ENCODE measurements at places on chromosomes 3 and 15.

GRCh38 chr3:126959921-126960603 lies 22.9 kb upstream of the PLXNA1 start:
- DNase-seq: no peak

GRCh38 chr3:183254487-183255347 lies 1.7 kb downstream of the B3GNT5 start:
- no peak for DNase-seq

GRCh38 chr3:195066441-195066841 lies 204.5 kb downstream of the XXYLT1 start:
- no peak for DNase-seq

DNA sequence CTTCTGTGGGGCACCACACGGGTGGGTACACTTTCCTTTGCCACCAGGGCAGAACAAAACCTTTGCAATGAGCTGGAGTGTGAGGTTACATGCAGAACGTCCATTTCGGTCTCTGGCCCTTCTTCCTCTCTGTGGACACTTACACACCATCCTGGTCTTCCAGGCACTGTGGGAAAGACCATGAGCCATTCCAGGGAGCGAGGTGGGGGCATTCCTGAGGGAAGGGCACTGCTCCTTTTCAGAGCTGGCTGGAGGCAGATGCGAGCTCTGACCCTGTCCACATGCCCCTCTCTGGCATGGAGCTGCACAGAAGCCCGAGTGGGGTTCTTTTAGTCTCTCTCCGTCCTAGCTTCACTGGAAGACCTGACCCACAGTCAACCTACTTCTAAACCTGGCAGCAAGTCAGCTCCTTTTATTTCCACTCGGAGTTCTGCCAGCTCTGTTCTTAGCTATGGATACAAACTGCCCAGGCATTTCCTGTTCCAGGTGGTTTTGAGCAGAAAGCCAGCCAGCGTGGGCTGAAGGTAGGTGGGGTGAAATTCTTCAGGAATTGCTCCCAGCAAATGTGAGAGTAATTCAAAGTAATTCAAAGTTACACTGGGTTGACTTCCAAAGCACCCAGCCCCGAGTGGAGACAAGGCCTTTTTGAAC lies 281.4 kb downstream of the ADAMTS17 start:
- peak; percentile 15 for DNase-seq

DNA sequence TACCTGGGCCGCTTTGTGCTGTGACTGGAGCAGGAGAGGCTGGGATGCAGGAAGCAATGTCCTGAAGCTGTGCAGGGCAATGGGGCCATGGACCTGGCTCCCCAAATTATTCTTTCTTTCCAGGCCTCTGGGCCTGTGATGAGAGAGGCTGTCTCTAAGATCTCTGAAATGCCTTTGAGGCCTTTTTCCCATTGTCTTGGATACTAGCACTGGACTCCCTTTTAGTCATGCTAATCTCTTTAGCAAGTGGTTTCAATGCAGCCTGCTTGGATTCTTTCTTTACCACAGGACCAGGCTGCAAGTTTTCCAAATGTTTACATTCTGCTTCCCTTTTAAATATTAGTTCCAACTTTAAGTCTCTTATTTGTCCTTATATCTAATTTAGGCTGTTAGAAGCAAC lies 64.8 kb upstream of the SGO1 start:
- no peak for DNase-seq

DNA sequence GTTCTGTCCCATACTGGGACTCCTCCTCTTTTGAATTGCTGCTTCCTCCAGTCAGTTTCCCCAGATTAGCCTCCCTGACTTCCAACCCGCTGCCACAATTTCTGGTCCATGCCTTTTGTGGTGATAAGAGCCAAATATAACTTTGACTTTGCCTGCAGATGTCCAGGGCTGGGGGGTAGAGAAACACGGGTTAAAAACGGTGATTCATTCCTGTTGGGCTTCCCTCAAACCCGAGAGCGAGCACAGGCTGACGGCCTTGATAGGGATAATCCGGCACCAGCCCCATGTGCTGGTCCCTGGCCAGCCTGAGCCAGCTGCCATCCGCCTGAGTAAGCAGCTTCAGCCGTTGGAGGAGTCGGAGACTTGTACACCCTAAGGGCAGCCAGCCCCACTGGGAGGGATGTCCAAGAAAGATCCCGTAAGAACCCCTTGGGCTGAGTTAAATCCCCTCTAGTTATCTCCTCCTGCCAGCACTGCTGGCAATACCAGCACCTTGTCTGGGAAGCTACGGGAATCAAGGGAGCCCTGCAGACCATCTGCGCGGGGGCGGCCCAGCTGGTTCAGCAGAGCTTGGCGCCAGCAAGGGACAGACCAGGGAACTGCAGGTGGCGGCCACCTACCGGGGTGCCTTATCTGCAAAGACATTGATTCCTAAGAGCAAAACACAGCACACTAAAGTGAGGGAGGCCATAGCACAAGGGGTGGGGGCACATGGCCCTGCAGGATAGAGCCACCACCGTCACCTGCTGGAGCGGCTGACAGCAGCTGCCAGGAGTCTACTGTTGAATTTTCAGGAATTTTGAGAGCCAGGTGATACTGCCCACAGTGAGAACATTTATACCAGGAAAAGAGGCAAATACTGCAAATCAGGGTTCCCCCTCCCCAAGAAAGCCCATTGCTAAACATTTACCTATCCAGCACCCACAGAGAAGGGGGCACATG lies 18.1 kb downstream of the CSPG4 start:
- peak; percentile 47 for DNase-seq

GRCh38 chr3:56997675-56998074 lies 62.8 kb upstream of the SPATA12 start:
- DNase-seq: no peak

DNA sequence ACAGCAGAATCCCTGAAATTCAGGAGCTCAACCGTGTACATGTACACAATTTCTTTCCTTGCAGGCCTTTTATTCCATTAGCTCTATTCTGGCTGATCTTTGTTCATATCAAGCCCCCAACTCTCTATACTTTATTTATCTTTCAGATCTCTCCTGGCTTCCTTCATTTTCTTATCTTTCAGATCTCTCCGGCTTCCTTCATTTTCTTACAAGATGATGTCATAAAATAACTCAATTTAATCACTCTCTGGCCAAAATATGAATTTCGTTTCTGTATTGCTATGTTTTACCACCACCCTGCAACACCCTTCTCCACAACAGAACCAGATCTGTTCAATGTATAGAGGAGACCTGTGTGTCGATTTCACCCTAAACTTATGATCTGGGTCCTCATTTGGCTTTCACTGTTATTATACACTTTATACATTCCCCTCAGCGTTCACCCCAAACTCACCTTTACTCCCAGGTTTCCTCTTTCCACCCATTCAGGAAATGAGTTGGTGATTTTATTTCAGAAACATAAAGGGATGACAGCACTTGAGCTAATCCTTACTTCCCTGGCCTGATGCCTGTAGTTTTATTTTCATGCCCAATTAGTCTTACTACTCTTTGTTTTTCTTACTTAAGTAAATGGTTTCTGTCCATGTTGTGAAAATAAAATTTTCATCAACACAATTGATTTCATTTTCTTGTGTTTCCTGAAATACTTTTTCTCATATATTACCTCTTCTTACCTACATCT lies 195.5 kb downstream of the BCHE start:
- DNase-seq: no peak

GRCh38 chr15:65981837-65982626 lies 112.7 kb downstream of the RAB11A start:
- no peak for DNase-seq
